ENCODE measurements at places on chromosomes 3 and 15. TPM values are rescaled to one million over a fixed set of nuclear protein-coding genes. Genes with fewer than 3 reads are reported as not detected.

GRCh38 chr3:31776016-31776415, 205.0 kb downstream of the OSBPL10 start:
- no peak for DNase-seq

- no peak for DNase-seq
Measured at GRCh38 chr3:38827791-38828190, 11.8 kb upstream of the SCN10A start.

- no peak for DNase-seq
Measured at GRCh38 chr3:100436951-100437350, 35.6 kb downstream of the LNP1 start.

Gene OXSR1
- total RNA-seq = 11.6 TPM
